ENCODE measurements at places on chromosomes 3 and 15. TPM values are rescaled to one million over a fixed set of nuclear protein-coding genes. Genes with fewer than 3 reads are reported as not detected.

The ZNF717 gene
- 2.6 TPM for total RNA-seq

The LRRIQ4 gene
- not detected for total RNA-seq

The IGF2BP2 gene
- total RNA-seq = 17.1 TPM

The TAGLN3 gene
- total RNA-seq = not detected

The PLSCR2 gene
- 0.11 TPM for total RNA-seq
